ENCODE measurements at places on chromosomes 6 and 20. TPM values are rescaled to one million over a fixed set of nuclear protein-coding genes. Genes with fewer than 3 reads are reported as not detected.

DNA sequence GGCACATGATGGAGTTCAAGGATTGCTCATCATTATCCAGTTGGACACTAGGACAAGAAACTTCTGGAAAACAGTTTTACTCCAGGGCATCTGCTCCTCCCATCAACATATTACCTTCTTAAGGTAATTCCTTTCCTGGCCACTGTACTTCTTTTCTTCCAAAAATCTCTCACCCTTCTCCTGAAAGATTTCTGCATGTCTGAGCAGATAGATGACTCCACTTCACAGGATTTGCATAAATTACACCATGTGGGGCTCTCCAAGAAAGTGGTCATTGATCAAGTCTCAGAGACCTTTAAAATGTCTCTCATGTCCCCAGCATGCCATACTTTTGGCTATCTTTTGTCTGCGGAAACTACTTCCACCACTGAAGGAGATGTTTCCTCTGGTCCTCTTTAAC, 103.2 kb upstream of the TNFAIP3 start:
- H3K27ac ChIP-seq = peak overlapping the region; percentile 89
- no peaks in the 10 kb centered on the region for H3K27me3 ChIP-seq
- H3K4me1 ChIP-seq = peaks cover 51% of the 10 kb centered on the region
- no peaks in the 10 kb centered on the region for H3K36me3 ChIP-seq
- DNase-seq = no peak

Gene NMBR
- total RNA-seq = not detected

DNA sequence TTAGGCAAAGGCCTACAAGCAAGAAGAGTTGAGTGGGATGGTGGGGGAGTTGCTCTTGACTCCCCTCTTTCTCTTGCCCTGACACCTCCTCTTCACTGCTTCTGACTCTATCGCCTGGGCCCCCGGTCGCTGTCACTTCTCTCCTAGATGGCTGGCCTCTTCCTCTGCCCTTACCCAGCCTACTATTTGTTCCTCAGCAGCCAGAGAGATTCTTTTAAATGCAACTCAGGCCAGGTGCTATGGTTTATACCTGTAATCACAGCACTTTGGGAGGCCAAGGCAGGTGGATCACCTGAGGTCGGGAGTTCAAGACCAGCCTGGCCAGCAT, 4.3 kb upstream of the PDYN start:
- H3K27ac ChIP-seq = no peak overlapping the region
- H3K36me3 ChIP-seq = no peaks in the 10 kb centered on the region
- no peak overlapping the region for H3K4me3 ChIP-seq
- no peaks in the 10 kb centered on the region for H3K4me1 ChIP-seq
- peaks cover 56% of the 10 kb centered on the region for H3K27me3 ChIP-seq

Gene NT5E
- total RNA-seq = 280 TPM

DNA sequence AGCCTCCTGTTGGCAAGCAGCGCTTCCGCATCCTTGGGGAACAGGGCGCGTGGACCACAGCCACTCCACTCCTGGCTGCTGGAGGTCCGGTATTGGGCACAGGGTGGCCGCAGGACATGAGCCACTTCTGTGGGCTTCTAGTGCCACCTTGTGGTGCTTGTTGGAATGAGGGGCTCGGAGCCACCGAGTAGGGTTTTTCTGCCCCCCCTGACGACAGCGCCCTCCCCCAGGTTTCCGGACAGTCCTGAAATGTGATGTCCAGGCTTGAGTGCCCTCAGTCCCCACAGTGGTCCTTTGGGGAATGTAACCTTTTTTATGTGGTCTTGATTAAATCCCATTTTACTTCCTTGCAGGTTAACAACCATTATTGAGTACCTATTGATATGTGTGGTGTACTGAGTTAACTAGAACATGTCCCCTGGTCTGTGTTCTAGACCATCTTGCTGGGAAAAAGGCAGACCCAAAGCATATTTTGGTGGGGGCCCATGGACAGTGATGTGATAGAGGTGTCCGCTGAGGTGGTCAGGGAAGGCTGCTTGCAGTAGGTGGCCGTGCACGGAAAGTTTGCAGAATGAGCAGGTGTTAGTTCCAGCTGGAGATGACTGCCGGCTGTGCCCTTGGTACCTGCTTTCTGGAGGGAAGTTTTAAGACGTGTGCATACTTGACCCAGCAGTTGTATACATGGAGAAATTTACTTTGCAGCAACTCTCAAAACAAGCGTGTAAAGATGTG, 70.0 kb downstream of the PTPN1 start:
- H3K27ac ChIP-seq = peak overlapping the region; percentile 8
- peak; percentile 96 for DNase-seq
- H3K4me1 ChIP-seq = peaks cover 10% of the 10 kb centered on the region
- no peaks in the 10 kb centered on the region for H3K27me3 ChIP-seq

DNA sequence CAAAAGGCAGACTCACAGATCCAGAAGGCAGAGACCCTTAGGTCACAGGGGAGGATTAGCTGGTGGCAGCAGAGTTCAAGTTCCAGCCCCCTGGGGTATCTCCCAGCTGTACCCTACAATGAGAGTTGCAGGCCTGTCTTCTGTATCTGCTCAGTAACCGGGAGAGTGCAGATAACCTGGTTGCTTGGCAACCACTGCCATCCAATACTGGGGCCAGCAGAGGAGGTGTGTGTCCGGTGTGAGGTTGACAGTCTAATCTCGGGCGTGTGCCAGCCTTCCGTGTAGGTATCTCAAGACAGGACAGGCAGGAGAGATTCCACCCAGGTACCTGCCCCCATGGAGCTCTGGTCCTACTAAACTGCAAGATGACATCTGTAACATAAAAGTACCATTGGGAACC, 56.6 kb upstream of the TBC1D7 start:
- H3K4me3 ChIP-seq = no peak overlapping the region
- H3K27ac ChIP-seq = no peak overlapping the region
- H3K4me1 ChIP-seq = no peaks in the 10 kb centered on the region
- DNase-seq = no peak
- H3K36me3 ChIP-seq = no peaks in the 10 kb centered on the region
- H3K27me3 ChIP-seq = no peaks in the 10 kb centered on the region

- H3K36me3 ChIP-seq = no peaks in the 10 kb centered on the region
- peaks cover 25% of the 10 kb centered on the region for H3K4me1 ChIP-seq
- no peak overlapping the region for H3K27ac ChIP-seq
- H3K27me3 ChIP-seq = no peaks in the 10 kb centered on the region
These were observed 301.4 kb upstream of the STXBP5 start for GRCh38 chr6:146902846-146903245.

GRCh38 chr20:20955892-20956291, 150.3 kb downstream of the LINC00237 start:
- H3K27ac ChIP-seq = no peak overlapping the region
- H3K4me3 ChIP-seq = no peak overlapping the region
- DNase-seq = no peak
- H3K4me1 ChIP-seq = no peaks in the 10 kb centered on the region
- no peaks in the 10 kb centered on the region for H3K36me3 ChIP-seq

Gene CASS4
- total RNA-seq = under 0.01 TPM

Gene SLC13A3
- total RNA-seq = 1.8 TPM

- H3K4me1 ChIP-seq = no peaks in the 10 kb centered on the region
- no peak overlapping the region for H3K27ac ChIP-seq
- H3K36me3 ChIP-seq = no peaks in the 10 kb centered on the region
- no peak overlapping the region for H3K4me3 ChIP-seq
These were observed 134.8 kb upstream of the INSM1 start for GRCh38 chr20:20233041-20233514.

Gene HRH3
- total RNA-seq = not detected

Gene ELOVL2
- 0.29 TPM for total RNA-seq

Gene PRICKLE4
- total RNA-seq = not detected

GRCh38 chr20:1465470-1466210, 1.0 kb downstream of the NSFL1C start:
- peaks cover 16% of the 10 kb centered on the region for H3K36me3 ChIP-seq
- no peaks in the 10 kb centered on the region for H3K27me3 ChIP-seq
- H3K27ac ChIP-seq = peak overlapping the region; percentile 80
- peaks cover 26% of the 10 kb centered on the region for H3K4me1 ChIP-seq
- no peak for DNase-seq
- peak overlapping the region; percentile 89 for H3K4me3 ChIP-seq

Gene SS18L1
- 12.7 TPM for total RNA-seq

DNA sequence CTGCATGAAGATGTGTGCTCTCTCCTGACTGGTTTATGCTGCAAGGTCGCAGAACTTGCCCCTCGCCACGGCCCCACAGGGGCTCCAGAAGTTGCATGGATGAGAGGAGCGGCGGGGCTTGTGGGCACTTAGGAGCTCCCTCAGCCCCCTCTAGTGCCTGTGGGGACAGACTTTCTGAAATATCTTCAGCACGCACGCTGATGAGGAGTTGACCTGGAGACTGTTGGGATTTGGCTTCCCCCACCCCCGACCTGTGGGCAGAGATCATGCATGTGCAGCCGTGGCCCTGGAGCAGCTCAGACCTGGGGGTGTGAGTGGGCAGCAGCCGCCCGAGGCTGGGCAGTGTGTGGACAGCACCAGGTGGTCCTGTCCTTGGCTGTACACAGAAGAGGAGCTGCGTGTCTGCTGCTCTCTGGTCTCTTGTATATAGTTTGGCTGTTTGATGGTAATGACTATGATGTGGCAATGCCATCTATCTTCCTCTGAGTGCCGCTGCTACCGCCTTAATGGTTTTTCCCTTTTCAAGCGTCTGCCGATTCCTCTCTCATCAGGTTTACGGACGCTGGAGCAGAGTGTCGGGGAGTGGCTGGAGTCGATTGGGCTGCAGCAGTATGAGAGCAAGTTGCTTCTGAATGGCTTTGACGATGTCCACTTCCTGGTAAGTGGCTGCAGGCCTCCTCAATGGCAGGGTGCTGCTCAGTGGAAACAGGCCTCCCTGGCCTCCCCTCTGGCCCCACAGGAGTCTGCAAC, 81.4 kb downstream of the TCP11 start:
- H3K36me3 ChIP-seq = peaks cover 4% of the 10 kb centered on the region
- DNase-seq = peak; percentile 51
- no peak overlapping the region for H3K4me3 ChIP-seq
- H3K27me3 ChIP-seq = no peaks in the 10 kb centered on the region

Gene RNGTT
- total RNA-seq = 20.3 TPM

- no peak overlapping the region for H3K27ac ChIP-seq
- no peak overlapping the region for H3K4me3 ChIP-seq
- DNase-seq = no peak
- peaks cover 18% of the 10 kb centered on the region for H3K4me1 ChIP-seq
These were observed 17.9 kb downstream of the SLC22A2 start for GRCh38 chr6:160240691-160241084.

- no peak overlapping the region for H3K27ac ChIP-seq
- H3K27me3 ChIP-seq = peaks cover 13% of the 10 kb centered on the region
- no peaks in the 10 kb centered on the region for H3K4me1 ChIP-seq
- H3K4me3 ChIP-seq = no peak overlapping the region
- no peak for DNase-seq
These were observed 87.1 kb upstream of the SULF2 start for GRCh38 chr20:47872341-47872740.

- no peak overlapping the region for H3K27ac ChIP-seq
- no peak overlapping the region for H3K4me3 ChIP-seq
- no peaks in the 10 kb centered on the region for H3K36me3 ChIP-seq
- H3K27me3 ChIP-seq = no peaks in the 10 kb centered on the region
- DNase-seq = no peak
These were observed 271.3 kb downstream of the ESR1 start for GRCh38 chr6:152078804-152079203.

GRCh38 chr20:408843-409696, 971 bp downstream of the RBCK1 start:
- peaks cover 19% of the 10 kb centered on the region for H3K4me1 ChIP-seq
- peak; percentile 85 for DNase-seq
- H3K36me3 ChIP-seq = peaks cover 23% of the 10 kb centered on the region
- H3K27me3 ChIP-seq = no peaks in the 10 kb centered on the region

Gene PNLDC1
- not detected for total RNA-seq

- DNase-seq = no peak
- no peaks in the 10 kb centered on the region for H3K4me1 ChIP-seq
- H3K27ac ChIP-seq = no peak overlapping the region
- H3K27me3 ChIP-seq = no peaks in the 10 kb centered on the region
These were observed 13.7 kb upstream of the SNX3 start for GRCh38 chr6:108274546-108274945.

- H3K27ac ChIP-seq = no peak overlapping the region
- H3K4me3 ChIP-seq = no peak overlapping the region
- H3K4me1 ChIP-seq = no peaks in the 10 kb centered on the region
These were observed 189.9 kb downstream of the EYA4 start for GRCh38 chr6:133431031-133431430.

GRCh38 chr6:33241968-33242367, 29.7 kb downstream of the VPS52 start:
- DNase-seq = no peak
- no peaks in the 10 kb centered on the region for H3K36me3 ChIP-seq
- H3K4me3 ChIP-seq = no peak overlapping the region

Gene ARMC2
- 2.7 TPM for total RNA-seq

GRCh38 chr20:59403261-59403961, 103.0 kb downstream of the EDN3 start:
- H3K4me1 ChIP-seq = no peaks in the 10 kb centered on the region
- no peak overlapping the region for H3K4me3 ChIP-seq
- no peak overlapping the region for H3K27ac ChIP-seq
- no peaks in the 10 kb centered on the region for H3K36me3 ChIP-seq
- peaks cover 35% of the 10 kb centered on the region for H3K27me3 ChIP-seq
- DNase-seq = peak; percentile 90

- no peak overlapping the region for H3K27ac ChIP-seq
- H3K27me3 ChIP-seq = no peaks in the 10 kb centered on the region
- H3K4me1 ChIP-seq = peaks cover 4% of the 10 kb centered on the region
- H3K36me3 ChIP-seq = peaks cover 83% of the 10 kb centered on the region
These were observed 38.8 kb downstream of the EZR start for GRCh38 chr6:158780246-158780884.

- no peak overlapping the region for H3K27ac ChIP-seq
- no peaks in the 10 kb centered on the region for H3K4me1 ChIP-seq
- H3K27me3 ChIP-seq = no peaks in the 10 kb centered on the region
- no peak overlapping the region for H3K4me3 ChIP-seq
These were observed 37.5 kb upstream of the BEND3 start for GRCh38 chr6:107152638-107153430.

Gene CALHM4
- total RNA-seq = not detected

- no peaks in the 10 kb centered on the region for H3K36me3 ChIP-seq
- DNase-seq = no peak
- peak overlapping the region; percentile 42 for H3K4me3 ChIP-seq
These were observed 35.3 kb downstream of the C6orf52 start for GRCh38 chr6:10658910-10659698.

DNA sequence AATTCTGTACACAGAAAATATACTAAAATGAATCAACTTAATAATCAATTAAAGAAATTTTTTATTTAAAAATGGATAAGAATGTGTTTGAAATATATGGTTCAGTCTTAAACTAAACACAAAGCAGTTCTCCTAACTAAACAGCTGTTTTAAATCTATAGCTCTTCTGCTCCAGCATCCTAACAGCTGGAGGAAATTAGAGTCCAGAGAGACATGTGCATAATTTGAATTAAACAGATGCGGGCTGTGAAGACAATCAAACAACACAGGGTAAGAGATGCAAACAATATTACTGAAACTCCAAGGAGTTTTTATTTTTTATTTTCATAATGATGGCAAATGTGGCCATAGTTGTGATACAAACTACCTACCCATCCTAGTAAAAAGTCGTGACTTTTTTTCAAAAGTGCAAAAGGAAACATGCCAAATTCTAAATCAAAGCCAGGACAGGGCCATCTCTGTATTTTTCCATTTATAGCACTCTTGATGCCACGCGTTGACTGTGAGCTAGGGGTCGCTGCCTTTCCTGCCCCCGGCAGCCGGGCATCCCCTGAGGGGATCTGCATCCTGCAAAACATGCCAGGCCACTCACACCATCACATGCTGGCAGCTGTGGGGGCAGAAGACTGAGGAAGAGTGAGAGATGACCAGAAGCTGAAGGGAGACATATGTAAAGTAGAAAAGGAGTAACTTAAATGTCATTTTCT, 310.6 kb downstream of the PRKN start:
- no peaks in the 10 kb centered on the region for H3K27me3 ChIP-seq
- H3K4me1 ChIP-seq = no peaks in the 10 kb centered on the region
- no peak overlapping the region for H3K4me3 ChIP-seq
- H3K27ac ChIP-seq = no peak overlapping the region
- no peaks in the 10 kb centered on the region for H3K36me3 ChIP-seq
